WTC11 (cell line): ENCODE measurements at places on chromosomes 1 and 21. TPM values are rescaled to one million over a fixed set of nuclear protein-coding genes. Genes with fewer than 3 reads are reported as not detected.

The CDC73 gene
- 50.7 to 57.1 TPM (median 51.6 TPM) in 3 replicates for total RNA-seq

The GPR52 gene
- 0.22 to 0.41 TPM (median 0.39 TPM) in 3 replicates for total RNA-seq

The KLHDC8A gene
- 1.6 to 1.7 TPM (median 1.7 TPM) in 3 replicates for total RNA-seq

The UMODL1 gene
- total RNA-seq: 0.11 TPM in 1 of 3 replicates, not detected in the others

The C1QA gene
- 0.50 to 0.92 TPM (median 0.76 TPM) in 3 replicates for total RNA-seq

The TTC34 gene
- total RNA-seq: 0.39 to 0.61 TPM (median 0.44 TPM) in 3 replicates

The NCAM2 gene
- total RNA-seq: 0.64 to 1.6 TPM (median 0.94 TPM) in 3 replicates

The UQCRH gene
- total RNA-seq: 584 to 663 TPM (median 611 TPM) in 3 replicates

The MYOG gene
- total RNA-seq: not detected in 3 replicates

The IL22RA1 gene
- 0.14 to 0.28 TPM (median 0.25 TPM) in 3 replicates for total RNA-seq

The ERMAP gene
- 2.6 to 4.2 TPM (median 3.1 TPM) in 3 replicates for total RNA-seq

The MXRA8 gene
- 6.7 to 11.2 TPM (median 10.7 TPM) in 3 replicates for total RNA-seq

The SLC30A1 gene
- total RNA-seq: 20.0 to 26.9 TPM (median 25.3 TPM) in 3 replicates

The NEGR1 gene
- total RNA-seq: 2.7 to 3.0 TPM (median 2.9 TPM) in 3 replicates

The TRIM17 gene
- 1.5 to 2.7 TPM (median 2.6 TPM) in 3 replicates for total RNA-seq

The FAM20B gene
- 36.1 to 37.6 TPM (median 36.7 TPM) in 3 replicates for total RNA-seq

The MATN1 gene
- total RNA-seq: 0.16 to 0.25 TPM (median 0.24 TPM) in 3 replicates

The FNDC5 gene
- total RNA-seq: 1.2 to 1.6 TPM (median 1.4 TPM) in 3 replicates

The SLC25A33 gene
- total RNA-seq: 8.8 to 9.3 TPM (median 9.2 TPM) in 3 replicates

The SLAMF9 gene
- not detected in 3 replicates for total RNA-seq

The FAM3B gene
- 1.4 to 3.6 TPM (median 3.0 TPM) in 3 replicates for total RNA-seq

The GREM2 gene
- total RNA-seq: 0.07 to 0.17 TPM (median 0.11 TPM) in 3 replicates

The HSF2BP gene
- total RNA-seq: 1.1 to 1.3 TPM (median 1.2 TPM) in 3 replicates

The STUM gene
- total RNA-seq: 1.1 to 2.5 TPM (median 1.3 TPM) in 3 replicates

The THEM5 gene
- total RNA-seq: not detected in 3 replicates

The HMGB4 gene
- total RNA-seq: not detected in 3 replicates

The RPE65 gene
- not detected in 3 replicates for total RNA-seq

The TRIM58 gene
- total RNA-seq: 1.0 to 1.9 TPM (median 1.6 TPM) in 3 replicates

The LENEP gene
- 0.48 to 1.2 TPM in 2 of 3 replicates, not detected in the other for total RNA-seq

The EPHA2 gene
- total RNA-seq: 31.4 to 44.4 TPM (median 31.7 TPM) in 3 replicates

The FOXJ3 gene
- total RNA-seq: 38.6 to 43.3 TPM (median 40.7 TPM) in 3 replicates

The LCE3E gene
- not detected in 3 replicates for total RNA-seq

The RHBDL2 gene
- total RNA-seq: 0.26 to 0.30 TPM (median 0.27 TPM) in 3 replicates

The C1orf198 gene
- 23.4 to 26.9 TPM (median 25.4 TPM) in 3 replicates for total RNA-seq

The OR2L3 gene
- not detected in 3 replicates for total RNA-seq

The DRAXIN gene
- 12.0 to 13.4 TPM (median 13.3 TPM) in 3 replicates for total RNA-seq

The LRRC42 gene
- total RNA-seq: 38.1 to 39.1 TPM (median 38.6 TPM) in 3 replicates

The C1orf167 gene
- 1.2 to 3.1 TPM (median 2.8 TPM) in 3 replicates for total RNA-seq

The ATPAF1 gene
- total RNA-seq: 35.7 to 45.5 TPM (median 44.5 TPM) in 3 replicates

The WDTC1 gene
- 20.1 to 24.9 TPM (median 23.5 TPM) in 3 replicates for total RNA-seq

The PTCH2 gene
- 0.71 to 1.1 TPM (median 0.96 TPM) in 3 replicates for total RNA-seq

The SNRPE gene
- total RNA-seq: 245 to 260 TPM (median 250 TPM) in 3 replicates

The GPR25 gene
- 0.14 to 0.16 TPM in 2 of 3 replicates, not detected in the other for total RNA-seq

The LCE2B gene
- total RNA-seq: not detected in 3 replicates

The NUP210L gene
- 0.02 to 0.09 TPM in 2 of 3 replicates, not detected in the other for total RNA-seq

The GSTM1 gene
- total RNA-seq: not detected in 3 replicates

The CROCC gene
- total RNA-seq: 73.8 to 75.6 TPM (median 73.9 TPM) in 3 replicates

The FAM177B gene
- total RNA-seq: not detected in 3 replicates

The STX12 gene
- 10.1 to 10.8 TPM (median 10.3 TPM) in 3 replicates for total RNA-seq

The RGS16 gene
- 9.9 to 17.8 TPM (median 10.2 TPM) in 3 replicates for total RNA-seq

The FGR gene
- total RNA-seq: 0.30 to 0.77 TPM (median 0.46 TPM) in 3 replicates

The VANGL2 gene
- 68.0 to 69.7 TPM (median 68.6 TPM) in 3 replicates for total RNA-seq

The CADM3 gene
- total RNA-seq: 5.1 to 5.5 TPM (median 5.3 TPM) in 3 replicates

The CDC42BPA gene
- total RNA-seq: 22.2 to 25.2 TPM (median 22.9 TPM) in 3 replicates

The S100A12 gene
- total RNA-seq: not detected in 3 replicates

The CDCA8 gene
- 42.1 to 47.7 TPM (median 43.3 TPM) in 3 replicates for total RNA-seq
